ENCODE measurements at places on chromosomes 6 and 20.
A peak's percentile ranks its signal among the peaks of the same experiment; 100 is the strongest.

- no peak for DNase-seq
These were observed 365.7 kb downstream of the MAFB start for GRCh38 chr20:40323361-40323794.

- DNase-seq: no peak
These were observed 476.8 kb upstream of the ADGRB3 start for GRCh38 chr6:68158256-68158655.

DNA sequence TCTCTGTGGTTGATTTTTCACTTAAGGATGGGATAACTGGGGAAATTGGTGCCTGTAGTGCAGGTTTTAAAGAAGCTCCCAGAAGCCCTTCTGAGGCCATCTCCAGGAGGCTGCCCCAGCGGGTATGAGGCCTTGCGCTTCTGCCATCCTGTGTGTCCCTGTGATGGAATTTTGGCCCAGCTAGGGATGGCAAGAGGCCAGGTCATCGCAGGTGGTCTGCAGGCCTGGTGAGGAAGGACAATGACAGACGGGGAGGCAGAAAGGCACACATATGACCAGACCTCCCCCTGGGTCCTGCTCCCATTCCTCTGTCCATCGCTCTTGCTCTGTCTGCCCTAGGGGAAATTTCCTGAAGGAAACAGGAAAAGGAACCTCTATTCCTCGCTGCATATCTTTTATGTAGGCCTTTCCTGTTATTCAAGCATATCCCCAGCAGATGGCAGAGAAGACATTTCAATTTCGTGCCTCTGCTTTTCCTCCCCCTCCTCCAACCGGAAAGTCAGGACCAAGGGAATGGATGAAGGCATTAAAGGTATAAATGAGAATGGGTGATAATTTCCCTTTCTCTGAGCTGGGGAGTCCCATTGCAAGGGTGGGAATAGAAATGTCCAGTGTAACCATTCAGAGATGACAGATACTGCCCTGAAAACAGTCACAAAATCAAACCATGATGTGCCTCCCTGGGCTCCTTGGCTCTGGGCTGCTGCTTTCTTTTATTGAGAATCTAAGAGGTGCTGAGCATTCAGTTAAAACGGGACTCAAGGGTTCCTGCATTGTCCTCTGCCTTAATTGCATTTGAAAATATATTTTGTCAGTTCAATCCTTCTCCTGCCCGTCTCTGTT, 17.6 kb upstream of the HLA-F start:
- DNase-seq: peak; percentile 31

DNA sequence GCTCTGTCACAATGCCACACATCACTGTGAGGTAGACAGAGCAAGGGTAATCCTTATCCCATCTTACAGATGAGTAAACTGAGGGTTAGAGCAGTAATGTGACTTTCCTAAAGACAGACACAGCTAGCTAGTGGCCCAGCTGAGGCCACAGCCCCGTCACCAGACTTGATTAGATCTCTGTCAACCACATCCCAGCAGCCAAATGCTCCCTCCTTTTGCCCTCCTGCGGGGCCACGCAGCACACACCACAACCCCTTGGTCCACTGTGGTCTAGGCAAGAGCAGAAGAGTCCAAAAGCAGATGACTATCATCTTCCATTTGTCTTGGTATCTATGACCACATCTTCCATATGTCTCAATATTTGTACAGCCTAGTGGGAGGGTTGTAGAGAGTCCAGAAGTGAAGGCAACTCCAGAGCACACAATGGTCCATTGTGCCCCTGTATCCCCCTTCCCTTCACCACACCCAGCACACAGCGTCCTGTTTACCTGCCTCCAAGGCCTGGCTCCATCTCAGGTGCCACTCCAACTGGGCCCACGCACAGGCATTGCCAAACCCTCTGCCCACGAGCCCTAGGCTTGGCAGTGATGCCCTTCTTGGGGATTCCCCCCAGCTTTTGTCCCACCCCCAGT, 47.1 kb upstream of the FOXP4 start:
- no peak for DNase-seq

DNA sequence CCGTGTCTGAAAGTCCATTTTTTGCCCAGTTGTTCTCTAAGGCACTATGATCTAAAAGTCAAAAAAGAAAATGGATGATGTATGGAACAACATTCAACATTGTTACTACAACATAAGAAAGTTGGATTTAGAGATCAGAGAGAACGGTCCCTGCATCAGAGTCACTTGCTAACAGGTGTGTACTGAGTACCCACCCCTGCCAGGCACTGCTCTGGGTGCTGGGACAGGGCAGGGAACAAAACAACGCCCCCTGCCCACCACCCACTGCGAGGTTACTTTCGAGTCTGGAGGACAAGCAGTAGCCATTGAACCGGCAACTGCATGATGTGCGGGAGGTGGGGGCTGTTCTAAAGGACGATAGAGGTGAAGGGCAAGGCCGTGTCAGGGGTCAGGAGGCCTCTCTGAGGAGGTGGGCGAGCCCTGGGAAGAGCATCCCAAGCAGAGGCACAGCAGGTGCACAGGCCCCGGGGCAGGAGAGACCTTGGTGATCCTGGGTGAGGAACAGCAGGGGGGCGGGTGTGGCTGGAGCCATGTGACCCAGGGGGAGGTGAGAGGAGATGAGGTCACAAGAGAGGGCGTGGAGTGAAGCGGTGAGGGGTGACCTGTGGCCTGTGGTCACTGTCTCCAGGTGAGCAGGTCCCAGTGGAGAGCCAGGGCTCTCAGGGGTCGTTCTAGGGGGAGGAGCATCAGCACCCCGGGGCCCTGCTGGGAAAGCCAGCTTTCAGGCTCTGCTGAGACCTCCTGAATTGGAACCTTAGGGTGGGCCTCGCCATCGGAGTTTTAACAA, 197.5 kb upstream of the SULF2 start:
- no peak for DNase-seq

DNA sequence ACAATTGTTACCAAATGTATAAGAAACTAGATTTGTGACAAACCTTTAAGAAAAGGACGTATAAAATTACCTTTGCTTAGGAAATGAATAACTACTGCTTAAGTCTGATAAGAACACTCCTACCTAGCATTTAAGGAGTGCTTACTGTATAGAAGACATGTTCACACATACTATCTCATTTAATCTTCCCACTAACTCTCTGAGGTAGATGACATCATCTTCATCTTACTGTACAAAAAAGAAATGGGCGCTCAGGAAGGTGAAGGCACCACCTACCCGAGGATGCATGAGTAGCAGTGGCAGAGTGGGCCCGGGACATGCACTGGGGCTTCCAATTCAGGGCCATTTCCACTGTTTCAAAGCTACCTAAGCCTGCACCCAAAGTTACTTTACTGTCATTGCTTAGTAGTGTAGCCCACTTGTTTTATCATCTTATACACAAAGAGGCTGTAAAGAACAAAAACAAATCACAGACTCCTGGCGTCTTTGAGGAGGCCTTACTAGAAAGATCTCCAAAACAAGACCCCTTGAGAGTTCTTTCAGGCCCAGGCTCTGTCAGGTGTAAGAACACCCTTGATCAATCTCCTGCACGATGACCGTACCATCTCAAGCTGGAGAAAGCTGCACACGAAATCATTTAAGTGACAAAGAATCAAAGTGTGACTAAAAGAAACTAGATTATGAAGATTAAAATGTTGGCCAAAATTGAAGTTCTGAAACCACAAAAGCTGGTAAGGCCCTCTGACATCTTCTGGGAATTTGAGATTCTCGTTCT, 128.0 kb downstream of the INSM1 start:
- no peak for DNase-seq

- DNase-seq: no peak
These were observed 176.4 kb downstream of the TFAP2B start for GRCh38 chr6:50995036-50995435.

DNA sequence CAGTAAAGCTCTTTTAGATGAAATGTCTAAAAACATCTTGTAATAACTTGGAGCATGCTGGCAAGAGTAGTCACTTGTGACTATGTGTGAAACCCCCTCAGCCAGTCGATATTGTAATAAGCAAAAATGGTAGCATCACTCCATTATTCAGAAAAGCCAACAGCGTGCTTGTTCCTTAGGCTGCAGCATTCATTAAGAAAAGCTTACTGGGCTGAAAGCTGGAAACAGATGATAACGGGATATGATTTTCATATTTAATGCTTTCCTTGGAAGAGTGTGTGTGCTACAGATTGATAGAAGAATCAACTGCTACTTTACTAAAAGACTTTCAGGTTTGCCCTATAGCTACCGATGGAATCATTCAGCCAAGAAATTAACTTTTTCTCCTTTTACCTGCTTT, 20.3 kb downstream of the KIZ start:
- DNase-seq: no peak

DNA sequence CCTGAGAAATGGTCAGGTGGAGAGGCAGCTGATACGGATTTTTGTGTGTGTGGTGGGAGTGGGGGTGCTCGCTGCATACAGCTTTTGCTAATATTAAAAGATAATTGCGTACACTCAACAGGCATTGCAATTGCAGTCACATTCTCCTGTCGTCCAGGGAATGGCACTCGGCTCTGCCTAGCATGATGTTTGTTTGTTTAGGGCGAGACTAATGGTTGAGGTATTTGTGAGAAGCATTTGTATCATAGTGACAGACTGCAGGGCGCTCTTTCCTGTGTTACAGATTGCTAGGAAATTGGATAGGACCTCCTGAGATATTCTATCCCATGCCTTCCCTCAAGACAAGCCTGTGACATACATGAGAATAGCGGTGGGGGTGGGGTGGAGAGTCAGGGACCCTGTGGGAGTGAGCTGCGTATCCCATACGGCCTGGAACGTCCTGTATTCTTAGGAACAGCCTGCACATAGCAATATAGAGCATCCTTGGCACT, 207.4 kb downstream of the SOX4 start:
- peak; percentile 84 for DNase-seq

- DNase-seq: no peak
These were observed 170.0 kb downstream of the MRPL14 start for GRCh38 chr6:43957273-43957672.

DNA sequence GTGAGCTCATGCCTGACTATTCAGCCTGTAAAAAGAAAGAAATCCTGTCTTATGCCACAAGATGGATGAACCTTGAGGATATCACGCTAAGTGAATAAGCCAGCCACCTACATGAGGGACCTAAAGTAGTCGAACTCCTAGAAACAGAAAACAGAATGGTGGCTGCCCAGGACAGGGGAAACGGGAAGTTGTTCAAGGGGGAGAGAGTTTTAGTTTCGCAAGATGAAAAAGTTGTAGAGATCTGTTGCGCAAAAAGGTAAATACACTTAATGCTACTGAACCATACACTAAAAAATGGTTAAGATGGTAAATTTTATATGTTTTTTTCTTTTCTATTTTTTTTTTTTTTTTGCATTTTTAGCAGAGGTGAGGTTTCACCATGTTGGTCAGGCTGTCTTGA, 74.1 kb upstream of the RALY start:
- DNase-seq: no peak

DNA sequence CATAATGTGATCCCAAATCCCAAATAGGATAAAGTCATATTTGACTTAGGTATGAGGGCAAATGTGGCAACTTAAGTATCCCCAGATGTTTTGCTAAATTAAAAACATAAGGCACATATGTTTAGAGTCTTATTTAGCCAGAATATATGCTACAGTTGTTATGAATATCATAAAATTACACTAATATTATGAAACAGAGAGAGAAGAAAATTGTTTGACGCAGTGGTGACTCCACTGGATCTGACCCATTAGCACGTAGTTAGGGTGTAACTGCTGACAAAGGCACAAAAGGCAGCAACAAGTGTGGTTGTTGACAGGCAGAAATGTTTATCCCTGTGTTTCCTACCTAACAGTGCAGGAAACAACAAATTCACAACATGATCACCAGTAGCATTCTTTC, 152.4 kb upstream of the THBS2 start:
- DNase-seq: no peak

DNA sequence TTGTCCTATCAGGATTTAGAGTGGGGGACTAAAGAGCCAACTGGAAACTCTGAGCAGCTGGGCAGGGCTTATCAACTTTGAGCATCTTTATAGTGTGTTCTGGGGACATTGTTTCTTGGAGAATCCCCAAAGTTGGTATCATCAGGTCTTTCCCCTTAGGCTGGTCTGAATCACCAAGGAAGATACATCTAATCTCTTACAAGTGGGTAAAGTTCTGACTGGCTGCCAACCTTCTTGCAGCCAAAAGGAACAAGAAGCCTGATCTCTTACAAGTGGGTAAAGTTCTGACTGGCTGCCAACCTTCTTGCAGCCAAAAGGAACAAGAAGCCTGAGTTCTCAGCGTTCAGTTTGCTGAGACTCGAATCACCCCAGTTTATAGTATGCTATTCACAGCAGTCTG, 1.6 kb upstream of the MED23 start:
- DNase-seq: no peak

GRCh38 chr6:149182262-149182661, 135.2 kb upstream of the TAB2 start:
- no peak for DNase-seq

DNA sequence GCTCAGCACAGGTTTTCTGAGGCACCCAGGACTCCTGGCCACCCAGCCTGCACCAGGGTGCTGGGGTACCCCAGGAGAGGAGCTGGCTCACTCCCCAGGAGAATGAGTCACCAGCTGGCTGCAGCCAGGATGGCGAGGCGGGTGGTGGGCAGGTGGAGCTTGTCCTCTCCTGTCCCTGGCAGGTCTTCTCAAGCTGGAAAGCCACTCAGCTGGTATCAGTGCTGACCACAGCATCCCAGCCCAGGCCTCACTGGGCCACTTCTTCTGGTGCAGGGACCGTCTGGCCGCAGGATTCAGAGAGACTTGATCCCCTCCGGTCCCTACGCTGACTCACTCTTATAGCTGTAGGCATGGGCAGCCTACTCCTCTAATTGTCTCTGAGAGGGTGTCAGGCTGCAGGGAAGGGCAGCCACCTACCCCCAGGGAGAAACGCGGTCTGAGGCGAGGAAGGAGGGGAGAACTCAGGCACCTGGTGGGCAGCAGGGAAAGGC, 22.2 kb downstream of the TFEB start:
- DNase-seq: no peak

Data from NCI-H1105 (cell line).